Right renal pelvis (tissue), 4 donors: ENCODE measurements at places on chromosomes 16 and 17. TPM values are rescaled to one million over a fixed set of nuclear protein-coding genes. Genes with fewer than 3 reads are reported as not detected.

- no peak for DNase-seq
Measured at GRCh38 chr17:64423881-64424280, 25.0 kb upstream of the MILR1 start.

DNA sequence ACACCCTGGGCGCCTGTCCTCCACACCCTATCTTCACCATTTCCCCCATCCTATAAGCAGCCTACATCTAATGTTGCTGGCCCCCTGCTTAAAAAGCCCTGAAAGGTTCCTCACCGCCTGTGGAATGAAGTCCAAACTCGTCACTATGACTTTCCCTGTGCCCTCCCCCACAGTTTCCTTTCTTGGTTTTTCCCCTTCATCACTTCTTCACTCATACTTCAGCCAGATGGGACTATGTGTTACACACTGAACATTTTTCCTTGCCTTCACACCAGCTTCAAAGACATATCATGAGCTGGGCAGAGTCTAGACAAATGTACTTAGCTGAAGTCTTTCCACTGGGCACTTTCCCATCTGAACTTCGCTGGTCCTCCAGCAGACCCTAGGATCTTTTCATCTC is 1.5 kb upstream of the MARCHF10 start:
- DNase-seq, result no peak

LDHD gene
- 5.9 TPM for polyA plus RNA-seq

CA10 gene
- 12.1 TPM for polyA plus RNA-seq

- no peak for DNase-seq
Measured at GRCh38 chr16:84537491-84538151, 33.2 kb upstream of the MEAK7 start.

DNA sequence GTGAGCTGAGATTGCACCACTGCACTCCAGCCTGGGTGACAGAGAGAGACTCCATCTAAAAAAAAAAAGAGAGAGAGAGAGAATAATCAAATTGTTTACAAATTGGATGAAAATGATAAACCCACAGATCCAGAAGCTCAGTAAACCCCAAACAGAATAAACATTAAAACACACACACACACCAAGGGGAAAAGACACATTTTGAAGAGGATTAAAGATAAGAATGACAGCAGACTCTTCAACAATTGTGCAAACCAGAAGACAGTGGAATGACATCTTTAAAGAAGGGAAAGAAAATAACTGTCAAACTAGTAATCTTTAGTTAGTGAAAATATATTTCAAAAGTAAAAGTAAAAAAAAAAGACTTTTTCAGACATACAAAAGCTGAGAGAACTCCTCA is 64.4 kb upstream of the RPL38 start:
- no peak for DNase-seq

- DNase-seq, result no peak
Measured at GRCh38 chr17:80237386-80237785, 17.2 kb downstream of the SLC26A11 start.

DNA sequence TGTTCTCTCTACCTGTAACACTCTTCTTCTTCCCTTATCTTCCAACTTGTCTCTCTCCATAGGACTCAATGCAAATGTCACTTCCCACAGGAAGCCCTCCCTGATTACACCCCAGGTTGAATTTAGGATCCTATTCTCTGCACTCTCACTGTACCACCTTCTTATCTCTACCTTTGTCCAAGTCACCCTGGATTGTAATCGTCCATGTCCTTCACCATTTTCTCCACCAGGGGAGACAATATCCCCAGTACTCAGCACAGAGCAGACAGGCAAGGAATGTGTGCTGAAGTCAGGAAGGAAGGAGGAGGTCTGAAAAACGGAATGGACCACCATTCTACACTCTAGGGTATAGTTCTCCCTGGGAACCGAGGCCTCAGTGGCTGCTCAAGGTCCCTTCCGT is 14.2 kb downstream of the C16orf82 start:
- no peak for DNase-seq

DNA sequence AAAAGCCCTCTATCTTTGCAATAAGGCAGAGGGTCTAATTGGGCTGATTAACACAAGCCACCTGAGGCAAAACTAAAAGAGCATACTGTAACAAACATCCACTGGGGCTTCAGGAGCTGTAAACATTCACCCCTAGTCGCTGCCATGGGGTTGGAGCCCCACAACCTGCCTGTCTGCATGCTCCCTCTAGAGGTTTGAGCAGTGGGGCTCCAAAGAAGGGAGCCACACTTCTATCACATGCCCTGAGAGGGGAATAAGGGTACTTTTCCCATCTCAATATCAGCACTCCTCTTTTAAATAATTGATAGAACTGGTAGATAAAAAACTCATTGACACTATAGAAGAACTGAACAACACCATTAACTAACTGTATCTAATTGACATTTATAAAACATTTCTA is 130.1 kb upstream of the COX10 start:
- no peak for DNase-seq

PCTP gene
- 30.9 TPM for polyA plus RNA-seq

DNA sequence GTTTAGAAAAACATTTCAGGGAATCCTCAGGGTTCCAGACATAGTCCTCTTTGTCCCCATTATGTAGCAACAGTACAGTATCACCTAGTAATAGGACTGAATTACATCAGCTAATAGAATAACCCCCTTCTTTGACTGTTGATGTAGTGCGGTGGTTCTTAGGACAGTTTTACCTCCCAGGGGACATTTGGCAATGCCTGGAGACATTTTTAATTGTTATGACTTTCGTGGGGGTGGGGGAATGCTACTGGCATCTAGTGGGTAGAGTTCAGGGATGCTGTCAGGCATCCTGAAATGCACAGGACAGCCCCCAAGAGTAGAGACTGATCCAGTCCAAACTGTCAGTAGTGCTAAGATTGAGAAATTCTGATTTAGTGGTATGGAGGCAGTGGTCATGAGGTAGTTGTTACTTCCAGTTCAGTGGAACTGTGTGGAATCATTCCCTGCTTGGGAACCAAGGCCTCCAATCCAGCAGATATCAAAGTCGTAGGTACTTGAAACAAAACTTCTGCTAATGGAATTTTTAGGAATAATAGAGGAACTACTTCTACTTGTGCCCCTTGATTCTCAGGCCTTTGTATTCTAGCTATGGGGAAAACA is 20.3 kb downstream of the NF1 start:
- DNase-seq, result no peak

- DNase-seq, result no peak
Measured at GRCh38 chr16:56999409-57000270, 10.3 kb downstream of the NLRC5 start.

C1QL1 gene
- 1.7 TPM for polyA plus RNA-seq

DNA sequence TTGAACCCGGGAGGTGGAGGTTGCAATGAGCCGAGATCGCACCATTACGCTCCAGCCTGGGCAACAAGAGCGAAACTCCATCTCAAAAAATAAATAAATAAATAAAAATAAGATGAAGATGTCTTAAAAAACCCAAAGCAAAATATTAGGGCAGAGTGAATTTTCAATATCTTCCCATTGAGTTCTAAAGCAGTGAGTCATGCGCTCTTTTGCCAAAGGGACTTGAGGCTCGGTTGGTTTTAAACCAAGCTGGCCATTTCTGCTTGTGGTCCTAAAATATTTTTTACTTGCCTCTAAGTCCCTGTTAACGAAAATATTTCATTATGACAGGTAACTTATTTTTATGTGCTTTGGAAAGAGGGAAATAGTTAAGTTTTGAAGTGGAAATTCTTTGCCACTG is 4.7 kb downstream of the PAFAH1B1 start:
- DNase-seq, result no peak
